ENCODE measurements at places on chromosomes 6 and 20.

DNA sequence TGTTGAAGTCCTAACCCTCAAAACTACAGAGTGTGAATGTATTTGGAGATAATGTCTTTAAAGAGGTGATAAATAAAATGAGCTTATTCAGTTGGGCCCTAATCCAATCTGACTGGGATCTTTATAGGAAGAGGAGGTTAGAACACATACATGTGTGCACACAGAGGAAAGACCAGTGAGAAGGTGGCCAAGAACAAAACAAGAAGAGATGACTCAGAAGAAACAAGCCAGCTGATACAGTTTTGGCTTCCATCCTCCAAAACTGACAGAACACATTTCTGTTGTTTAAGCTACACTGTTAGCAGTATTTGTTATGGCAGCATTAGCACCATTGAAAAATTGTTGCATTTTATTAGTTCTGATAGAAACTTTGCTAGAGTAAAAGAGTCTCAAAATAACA lies 609.3 kb upstream of the IMPG1 start:
- DNase-seq = no peak

DNA sequence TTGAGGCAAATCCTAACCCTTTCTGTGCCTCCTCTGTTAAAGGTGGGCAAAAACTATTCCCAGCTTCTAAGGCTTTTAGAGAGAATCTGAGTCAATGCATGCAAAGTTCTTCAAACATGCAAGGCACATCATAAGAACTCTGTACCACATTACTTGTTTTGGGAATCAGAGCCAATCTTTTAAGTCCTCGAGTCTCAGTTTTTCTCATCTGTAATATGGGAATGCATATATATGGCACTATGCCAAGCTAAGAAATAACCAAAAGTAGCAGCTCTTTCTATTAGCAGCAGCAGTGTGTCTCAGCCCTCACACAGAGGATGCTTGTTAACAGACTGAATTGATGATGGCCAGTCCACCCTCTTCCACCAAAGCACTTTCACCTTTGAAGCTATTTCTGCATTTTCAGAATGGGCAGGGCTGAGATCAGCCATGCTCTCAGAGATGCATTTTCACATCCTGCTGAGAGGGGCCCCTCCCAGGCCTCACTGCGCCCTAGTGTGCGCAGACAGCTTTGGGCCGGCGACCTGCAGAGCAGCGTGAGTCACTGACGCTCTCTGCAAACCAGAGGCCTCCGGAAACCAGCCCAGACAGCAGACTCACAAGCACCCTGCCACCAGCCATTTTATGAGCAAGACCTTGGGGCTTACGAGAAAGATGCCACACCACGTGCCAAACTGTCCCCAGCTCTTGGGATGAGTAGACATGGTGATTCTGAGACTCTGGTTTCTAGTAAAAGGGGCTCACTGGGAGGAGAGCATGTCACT lies 138.0 kb downstream of the NFATC2 start:
- no peak for DNase-seq

- DNase-seq = no peak
These were observed 496.8 kb upstream of the JAG1 start for GRCh38 chr20:11170565-11170964.

DNA sequence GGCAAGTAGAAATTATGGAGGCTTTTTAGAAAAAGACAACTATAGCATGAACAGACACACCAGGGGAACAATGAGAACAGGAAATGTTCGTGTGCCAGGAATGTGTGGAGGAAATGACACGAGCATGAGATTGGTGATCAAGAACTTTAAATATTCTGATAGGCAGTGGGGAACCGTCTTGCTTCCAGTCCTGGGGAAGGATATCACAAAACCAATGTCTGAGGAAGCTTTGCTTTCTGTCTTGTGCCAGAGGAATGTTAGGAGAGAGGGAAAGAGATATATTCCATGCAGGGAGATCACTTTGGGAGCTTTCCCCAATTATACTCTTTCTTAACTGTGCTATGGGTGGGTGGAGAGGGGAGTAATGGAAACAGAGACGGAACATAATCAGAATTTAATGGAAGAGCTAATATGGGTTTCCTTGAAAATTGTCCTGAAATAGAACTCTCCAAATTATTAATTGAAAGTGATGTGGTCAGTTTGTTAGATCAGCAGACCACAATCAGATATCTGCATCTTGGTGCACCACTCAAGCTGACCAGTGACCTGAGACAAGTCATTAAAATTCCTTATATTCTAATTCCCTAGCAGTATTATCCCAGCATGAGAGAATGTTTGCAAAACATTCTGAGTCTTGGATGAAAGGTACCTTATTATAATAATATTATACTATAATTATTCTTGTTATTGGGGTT lies 178.2 kb downstream of the SOX4 start:
- DNase-seq = peak; percentile 55

- no peak for DNase-seq
These were observed 1076.4 kb downstream of the HACE1 start for GRCh38 chr6:103783329-103783728.

DNA sequence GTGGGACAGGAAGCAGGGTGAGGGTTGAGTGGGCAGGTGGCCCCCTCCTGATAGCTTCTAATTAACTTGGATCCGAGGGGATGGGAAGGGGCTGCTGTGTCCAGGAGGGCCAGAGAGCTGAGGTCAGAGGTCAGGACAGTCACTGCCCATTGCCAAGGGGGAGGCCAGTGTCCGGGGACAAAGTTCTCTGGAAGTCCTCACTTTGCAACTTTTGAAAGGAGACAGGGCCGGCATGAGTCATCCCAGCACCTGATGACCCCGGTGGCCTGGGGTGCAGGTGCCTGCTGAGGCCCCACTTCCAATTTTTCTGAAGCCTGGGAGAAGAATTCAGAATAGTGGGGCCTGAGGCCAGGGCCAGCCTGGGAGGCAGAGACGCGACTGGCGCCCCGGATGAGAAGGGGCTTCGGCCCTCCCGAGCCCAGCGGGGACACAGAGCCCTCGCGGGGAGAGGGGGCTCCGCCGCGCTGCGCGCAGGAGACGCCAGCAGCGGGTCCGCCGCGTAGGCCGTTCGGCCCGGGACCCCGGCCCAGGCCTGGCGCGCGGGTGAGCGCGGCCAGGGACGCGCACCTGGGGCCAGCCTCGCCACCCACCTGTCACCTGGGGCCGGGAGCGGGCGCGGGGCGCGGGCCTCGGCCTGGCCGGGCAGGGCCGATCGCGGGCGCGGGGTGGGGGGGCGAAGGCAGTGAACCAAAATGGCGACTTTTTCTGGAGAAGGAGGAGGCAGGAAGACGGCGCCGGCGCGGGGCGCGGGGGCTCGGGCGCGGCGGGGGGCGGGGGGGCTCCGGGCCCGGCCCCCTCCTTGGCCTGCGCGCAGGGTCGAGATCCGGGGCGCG lies 586 bp downstream of the ZNF512B start:
- DNase-seq = no peak

GRCh38 chr6:37779902-37780628 lies 39.5 kb upstream of the ZFAND3 start:
- DNase-seq = no peak

GRCh38 chr20:57461726-57462125 lies 63.2 kb downstream of the CTCFL start:
- DNase-seq = no peak

GRCh38 chr6:39791850-39792539 lies at the start of gene DAAM2:
TSS of gene DAAM2 (plus strand) at chr6:39792376. CDS start at chr6:39856303, 63,927 bp downstream.
- DNase-seq = no peak

GRCh38 chr6:162900503-162900902 lies 172.7 kb downstream of the PACRG start:
- DNase-seq = no peak

GRCh38 chr6:107819964-107820337 lies 4.2 kb downstream of the SCML4 start:
- DNase-seq = no peak

DNA sequence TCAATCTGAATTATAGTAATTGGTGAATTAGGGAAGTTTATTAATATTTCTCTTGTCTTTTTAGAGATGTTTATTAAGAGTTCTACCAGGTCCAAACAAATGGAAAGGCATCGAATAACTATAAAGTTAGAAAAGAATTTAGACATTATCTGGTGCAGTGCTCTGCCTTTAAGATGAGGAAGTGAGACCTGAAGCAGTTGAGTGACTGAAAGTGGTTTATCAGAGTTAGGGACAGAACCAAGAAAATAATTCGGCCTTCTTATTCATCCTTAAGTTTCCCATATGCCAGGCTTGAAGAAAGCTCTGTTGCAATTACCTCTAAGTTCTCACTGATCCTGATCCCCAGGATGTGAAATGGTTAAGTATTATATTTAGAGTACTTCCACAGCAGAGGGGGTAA lies 94.2 kb upstream of the FLRT3 start:
- no peak for DNase-seq

DNA sequence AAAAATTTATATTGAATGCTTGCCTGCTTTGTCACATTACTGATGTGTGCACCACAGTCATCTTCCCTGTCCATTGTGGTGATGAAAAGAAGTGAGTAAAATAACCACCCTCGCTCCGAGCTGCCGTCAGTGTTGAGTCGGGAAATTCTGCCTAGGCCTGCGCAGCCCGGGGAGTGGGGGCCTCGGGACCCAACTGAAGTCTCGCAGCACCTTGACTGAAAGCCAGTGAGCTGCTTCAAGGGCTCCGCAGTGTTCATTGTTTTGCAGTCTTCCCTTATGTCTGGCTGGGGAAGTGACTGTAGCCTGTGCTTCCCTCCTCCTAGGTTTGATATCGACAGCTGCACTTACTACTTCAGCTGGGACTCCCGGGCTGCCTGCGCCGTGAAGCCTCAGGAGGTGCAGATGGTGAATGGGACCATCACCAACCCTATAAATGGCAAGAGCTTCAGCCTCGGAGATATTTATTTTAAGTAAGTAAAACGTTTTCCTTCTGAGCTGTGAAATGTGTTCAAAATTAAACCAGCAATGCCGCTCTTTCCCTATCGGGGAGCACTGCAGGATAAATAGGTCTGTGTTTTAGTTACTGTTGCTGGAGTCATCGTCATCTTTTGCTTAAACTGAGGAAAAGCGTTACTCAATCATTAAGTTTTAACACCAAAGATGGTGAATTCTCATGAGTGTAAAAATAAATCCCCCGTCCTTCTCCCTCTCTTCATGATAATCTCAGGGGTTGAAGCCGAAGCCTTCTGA lies 32.7 kb upstream of the SLC22A1 start:
- DNase-seq = no peak

DNA sequence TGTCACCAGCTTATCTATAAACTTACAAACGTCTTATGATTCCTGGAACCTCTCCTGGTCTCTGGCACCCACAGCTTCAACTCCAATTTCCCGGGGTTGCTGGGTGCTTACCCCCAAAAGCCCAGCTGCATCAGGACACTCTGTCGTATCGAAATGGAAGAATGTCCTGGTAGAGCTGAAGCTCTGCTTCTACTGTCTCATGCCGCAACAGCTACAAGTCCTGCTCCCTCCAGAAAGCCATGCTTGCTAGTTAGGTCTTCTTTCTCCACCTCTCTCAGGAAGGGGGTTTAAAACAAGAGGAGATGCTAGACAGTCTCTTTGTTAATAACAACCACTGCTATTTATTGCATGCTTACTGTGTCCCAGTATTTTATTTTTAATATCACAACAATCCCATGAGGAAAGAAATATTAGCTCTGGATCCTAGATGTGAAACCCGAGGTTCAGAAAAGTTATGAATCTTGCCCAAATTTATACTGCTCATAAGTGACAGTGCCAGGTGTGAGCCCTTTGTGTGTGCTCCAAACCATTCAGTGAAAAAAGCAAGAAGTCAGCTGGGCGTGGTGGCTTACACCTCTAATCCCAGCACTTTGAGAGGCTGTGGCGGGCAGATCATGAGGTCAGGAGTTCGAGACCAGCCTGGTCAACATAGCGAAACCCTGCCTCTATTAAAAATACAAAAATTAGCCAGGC lies 82.3 kb upstream of the GCM1 start:
- DNase-seq = no peak

DNA sequence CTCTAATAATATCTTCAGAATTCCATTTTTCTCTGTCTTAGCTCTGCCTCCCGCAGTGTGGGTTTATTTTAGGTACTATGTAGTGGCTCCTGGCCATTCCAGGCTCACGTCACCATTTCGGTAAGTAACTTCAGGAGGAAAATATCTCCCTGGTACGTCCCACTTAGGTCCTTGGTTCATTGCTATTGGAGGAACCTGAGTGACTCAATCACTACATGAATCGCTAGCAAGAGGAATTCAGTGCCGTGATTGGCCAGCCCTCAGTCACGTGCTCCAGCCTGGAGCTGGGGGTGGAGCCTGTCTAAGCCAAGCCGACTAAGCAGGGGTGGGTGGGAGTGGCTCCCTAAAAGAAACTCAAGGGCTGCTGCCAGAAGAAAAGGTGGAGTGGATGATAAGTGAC lies 67.3 kb upstream of the E2F3 start:
- DNase-seq = no peak

- DNase-seq = no peak
These were observed 65.0 kb upstream of the SLC2A12 start for GRCh38 chr6:134117409-134117808.

- DNase-seq = no peak
These were observed 39.2 kb downstream of the C6orf132 start for GRCh38 chr6:42103216-42103615.

- DNase-seq = no peak
These were observed 382 bp downstream of the SFT2D1 start for GRCh38 chr6:166341977-166342348.

GRCh38 chr6:24524805-24525204 lies 30.0 kb downstream of the ALDH5A1 start:
- DNase-seq = peak; percentile 18

DNA sequence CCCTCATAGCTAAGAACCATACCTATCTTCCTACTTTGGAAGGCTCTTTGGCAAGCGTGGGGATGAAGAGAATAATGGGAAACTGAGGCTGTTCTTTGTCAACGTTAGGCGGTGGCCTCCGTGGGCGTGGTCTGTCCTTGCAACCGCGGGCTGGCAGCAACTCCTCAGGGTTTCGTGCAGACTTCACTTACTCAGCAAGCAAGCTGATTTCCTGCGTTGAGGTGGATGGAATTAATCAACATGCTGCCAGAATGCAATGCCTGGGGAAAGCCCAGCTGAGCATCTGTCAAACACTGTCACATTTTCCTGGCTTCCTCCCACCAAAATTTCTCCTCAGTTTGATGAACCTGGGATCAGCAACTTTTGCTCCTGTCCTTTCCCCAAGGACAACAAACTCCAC lies 9.2 kb upstream of the IL17F start:
- DNase-seq = no peak

- no peak for DNase-seq
These were observed 20.2 kb downstream of the RAMACL start for GRCh38 chr6:166566026-166567011.

DNA sequence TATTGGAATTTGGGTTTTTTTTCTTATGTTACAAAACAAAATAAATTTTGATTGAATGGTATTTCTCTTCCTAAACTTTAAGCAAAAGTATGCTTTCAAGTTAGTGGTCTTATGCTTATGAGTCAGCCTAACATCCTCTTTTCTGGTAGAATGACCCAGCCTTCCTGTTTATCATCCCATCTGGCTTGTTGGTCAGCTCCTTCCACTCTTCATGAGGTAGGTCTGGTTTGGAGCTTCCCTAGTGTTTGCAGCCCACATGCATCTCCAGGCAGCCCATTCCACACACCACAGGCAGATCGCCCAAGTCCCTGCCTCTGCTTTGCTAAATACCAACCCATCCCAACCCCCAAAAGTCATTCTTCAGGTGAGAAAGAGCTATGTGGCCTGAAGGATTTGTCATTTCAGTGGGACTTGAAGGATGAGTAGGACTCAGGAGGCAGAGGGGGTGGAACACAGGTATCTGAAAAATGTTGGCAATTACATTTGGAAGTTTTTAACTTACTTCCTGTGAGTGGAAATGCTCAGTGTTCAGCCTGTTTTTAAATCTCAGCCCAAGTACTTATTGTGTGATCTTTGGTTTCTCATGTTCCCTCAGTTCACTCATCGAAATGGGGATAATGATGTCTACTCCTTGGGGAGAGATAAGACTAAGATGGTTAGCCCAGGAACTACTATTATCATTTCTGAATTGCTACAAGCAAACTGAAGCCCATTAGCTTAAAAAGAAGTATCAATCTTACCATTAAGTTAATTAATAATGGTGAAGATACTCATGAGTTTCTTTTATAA lies 294.0 kb downstream of the ADGB start:
- peak; percentile 87 for DNase-seq
